Left colon (tissue), 2 donors: ENCODE measurements at places on chromosomes 1 and 21.

GRCh38 chr21:45451771-45452182 lies 46.8 kb downstream of the COL18A1 start:
- no peak for DNase-seq

- no peak for DNase-seq
These were observed 295.9 kb downstream of the TPR start for GRCh38 chr1:186079084-186079684.

DNA sequence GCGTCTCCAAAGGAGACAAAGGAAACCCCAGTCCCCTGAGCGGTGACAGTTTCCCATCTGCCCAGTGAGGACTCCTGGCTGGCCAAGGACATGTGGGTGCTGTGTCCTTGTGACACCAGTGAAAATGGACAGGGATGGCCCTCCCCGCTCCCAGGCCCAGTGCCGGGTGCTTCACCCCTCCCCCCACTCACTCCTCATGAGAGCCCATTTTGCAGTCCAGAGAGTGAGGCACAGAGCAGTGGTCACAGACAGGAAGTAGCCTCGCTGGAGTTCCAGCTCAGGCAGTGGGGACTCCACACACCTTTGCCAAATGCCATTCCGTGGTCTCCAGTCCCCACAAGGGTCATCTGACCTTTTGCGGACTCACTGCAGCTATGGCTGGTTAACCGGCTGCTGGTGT lies 642.9 kb downstream of the PTPRU start:
- DNase-seq, result no peak

- DNase-seq, result no peak
These were observed 116.4 kb upstream of the KCNJ15 start for GRCh38 chr21:38140207-38140903.

GRCh38 chr1:1223891-1224290 lies 7.9 kb downstream of the SDF4 start:
- DNase-seq, result no peak
